ENCODE measurements at places on chromosomes 13 and 19.

DNA sequence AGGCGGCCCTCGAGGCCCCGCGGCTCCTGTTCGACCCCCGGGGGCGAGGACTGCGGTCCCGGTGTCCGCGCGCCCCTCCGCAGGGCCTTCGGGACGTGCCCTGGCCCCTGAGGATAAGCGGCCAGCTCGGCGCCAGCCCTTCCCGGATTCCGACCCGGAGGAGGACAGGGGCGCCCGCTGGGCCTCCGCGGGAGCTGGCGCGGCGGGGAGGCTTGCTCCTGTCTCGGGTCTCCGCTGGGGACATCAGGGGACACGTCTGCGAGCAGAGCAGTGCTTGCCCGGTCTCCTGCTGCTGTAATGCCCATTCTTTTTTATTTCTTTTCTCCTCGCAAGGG, 829 bp downstream of the B3GLCT start:
- peak; percentile 9 for DNase-seq

DNA sequence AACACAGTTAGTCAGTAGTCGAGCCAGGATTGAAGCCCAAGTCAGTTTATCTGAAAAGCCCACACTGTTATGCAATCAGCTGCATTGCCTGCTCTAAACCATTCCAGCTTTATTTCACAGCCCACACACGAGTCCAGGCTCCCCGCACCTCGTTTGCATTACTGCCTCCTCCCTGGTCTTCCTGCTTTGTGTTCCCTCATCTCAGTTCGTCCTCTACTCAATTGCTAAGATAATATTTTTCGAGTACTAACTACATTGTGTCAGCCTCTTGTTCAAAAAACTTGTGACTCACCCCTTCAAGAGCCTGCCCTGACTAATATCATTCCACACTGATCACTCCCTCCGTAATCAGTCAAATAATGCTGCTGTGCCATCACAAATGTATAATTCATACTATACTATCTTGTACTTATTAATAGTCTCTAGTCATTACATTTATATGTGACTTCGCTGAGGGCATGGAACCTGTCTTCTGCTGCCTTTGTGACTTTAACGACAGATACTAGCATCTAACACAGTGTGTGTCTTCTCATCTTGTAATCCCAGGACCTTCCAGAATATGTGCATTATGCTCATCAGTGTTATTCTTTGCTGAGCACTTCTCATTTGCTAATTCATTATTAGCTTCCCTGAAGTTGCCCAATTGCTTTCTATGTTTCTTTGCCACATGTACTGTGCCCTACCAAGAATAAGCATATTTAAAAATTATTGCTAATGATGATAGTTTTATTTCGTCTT, 26.2 kb upstream of the WDFY2 start:
- no peak for DNase-seq

DNA sequence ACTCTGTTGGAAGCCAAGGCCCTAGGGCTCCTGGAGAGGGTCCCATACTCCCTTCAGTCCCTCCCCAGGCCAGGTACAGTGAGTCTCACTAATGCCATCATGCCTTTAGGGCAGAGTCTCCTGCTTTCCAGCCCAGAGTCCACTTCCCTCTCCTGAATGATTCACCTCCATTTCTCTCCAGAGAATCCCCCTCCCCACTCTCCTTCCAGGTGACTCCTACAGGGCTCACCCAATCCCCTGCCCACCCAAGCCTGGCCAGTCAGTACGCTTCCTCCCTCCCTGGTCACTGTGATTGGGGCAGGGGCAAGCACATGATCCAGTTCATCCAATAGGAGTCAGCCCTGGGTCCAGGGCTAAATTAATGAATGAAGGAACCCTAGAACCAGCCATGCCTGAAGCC, 35.0 kb upstream of the PNMA8B start:
- DNase-seq: no peak

DNA sequence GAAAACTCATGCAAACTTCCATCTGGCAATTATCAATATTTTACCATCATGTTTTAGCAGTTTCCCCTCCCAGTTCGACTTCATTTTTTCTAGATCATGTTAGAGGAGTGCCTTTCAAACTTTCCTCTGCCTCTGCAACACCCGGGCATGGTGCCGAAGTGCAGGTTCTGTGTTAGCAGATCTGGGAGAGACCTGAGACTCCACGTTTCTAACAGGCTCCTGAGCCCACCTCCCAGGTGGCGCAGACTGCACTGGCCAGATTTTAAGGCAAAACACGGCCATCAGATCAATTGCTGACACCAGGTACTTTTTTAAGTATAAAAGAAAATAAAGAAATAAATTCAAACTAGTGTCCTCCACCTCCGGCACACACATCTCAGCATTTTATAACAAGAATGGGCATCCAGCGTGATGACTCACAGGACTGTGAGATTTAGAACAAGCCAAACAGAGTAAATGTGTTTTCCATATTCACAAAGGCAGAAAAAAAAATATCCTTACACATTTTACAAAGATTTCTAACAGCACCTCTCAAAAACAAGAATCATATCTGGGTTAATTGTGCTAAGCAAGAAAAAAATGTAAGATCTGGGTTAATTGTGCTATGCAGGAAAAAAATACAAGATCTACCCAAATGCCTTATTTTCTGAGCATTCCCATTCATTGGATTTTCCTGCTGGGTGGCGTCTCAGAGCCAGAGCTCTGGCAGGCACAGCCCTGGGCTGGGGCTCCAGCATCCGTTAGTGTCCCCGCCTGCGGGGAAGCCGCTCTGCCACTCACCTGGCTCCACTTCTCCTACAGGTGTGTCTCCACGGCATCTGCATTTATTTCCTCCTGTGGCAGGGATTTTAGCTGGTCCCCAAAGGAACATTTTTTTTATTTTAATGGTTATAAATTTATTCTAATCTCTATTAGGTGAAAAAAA, 127.9 kb upstream of the SOX1 start:
- no peak for DNase-seq

- DNase-seq: no peak
Measured at GRCh38 chr19:50722201-50723013, 757 bp upstream of the CLEC11A start.

DNA sequence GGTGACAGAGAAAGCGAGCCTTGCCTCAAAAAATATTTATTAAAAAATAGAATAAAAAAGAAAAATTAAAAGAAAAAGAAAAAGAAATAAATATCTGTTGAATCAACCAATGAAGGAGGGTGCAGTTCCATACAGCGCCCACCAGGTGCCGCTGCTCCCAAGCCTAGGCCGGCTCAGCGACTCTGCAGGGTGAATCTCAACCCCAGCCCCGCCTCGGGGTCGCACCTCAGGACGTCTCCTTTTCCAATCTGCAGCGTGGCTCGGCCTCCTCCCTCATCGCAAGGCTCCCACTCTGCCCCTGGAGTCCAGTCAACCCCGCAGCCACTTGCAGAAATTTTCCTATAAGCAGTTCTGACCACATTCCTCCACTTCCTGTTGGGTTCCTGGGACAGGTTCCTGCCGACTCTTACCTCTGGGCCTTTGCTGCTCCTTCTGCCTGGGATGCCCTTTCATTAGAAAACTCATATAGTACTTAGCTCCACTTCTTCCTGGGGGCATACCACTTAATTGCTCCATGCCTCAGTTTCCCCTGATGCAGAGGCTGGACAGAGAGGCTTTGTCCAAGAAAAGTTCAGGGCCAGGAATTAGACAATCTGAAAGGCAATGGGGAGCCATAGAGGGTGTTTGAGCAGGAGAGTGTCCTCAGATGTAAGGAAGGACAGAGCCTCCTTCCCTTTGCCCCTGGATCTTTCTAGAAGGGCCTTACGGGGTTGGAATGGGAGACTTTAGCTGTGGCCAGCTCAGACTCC, 24.3 kb downstream of the NFILZ start:
- peak; percentile 51 for DNase-seq

- no peak for DNase-seq
Measured at GRCh38 chr13:41065078-41065477, 3.8 kb downstream of the WBP4 start.

GRCh38 chr19:37928527-37929286, 21.7 kb downstream of the SIPA1L3 start:
- no peak for DNase-seq

GRCh38 chr13:33111414-33112110, 95.3 kb downstream of the KL start:
- no peak for DNase-seq

DNA sequence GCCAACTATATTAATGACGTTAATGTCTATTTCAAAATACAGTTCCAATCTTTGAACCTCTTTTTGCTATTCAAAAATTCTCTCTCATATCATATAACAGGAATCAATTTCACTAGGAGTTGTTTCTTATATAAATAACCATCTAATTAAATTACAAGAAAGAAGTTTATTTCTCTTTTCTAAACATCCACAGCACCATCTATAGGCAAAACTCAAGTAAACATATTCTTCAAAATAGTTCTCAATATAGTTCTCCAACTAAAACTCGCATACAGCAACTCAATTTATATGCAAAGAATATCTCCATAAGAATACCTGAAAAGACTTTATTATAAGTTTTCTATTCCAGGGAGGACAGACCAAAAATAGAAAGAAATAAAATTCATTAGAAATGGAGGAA, 65.6 kb downstream of the RBM26 start:
- DNase-seq: no peak

GRCh38 chr13:35718084-35718483, 241.6 kb upstream of the MAB21L1 start:
- DNase-seq: no peak

GRCh38 chr19:16969135-16969534, 57.5 kb downstream of the CPAMD8 start:
- DNase-seq: no peak

- no peak for DNase-seq
Measured at GRCh38 chr13:98187155-98187964, 10.3 kb upstream of the RNF113B start.

- DNase-seq: no peak
Measured at GRCh38 chr13:76286178-76286577, 600.0 kb downstream of the KCTD12 start.

- no peak for DNase-seq
Measured at GRCh38 chr13:19607523-19608078, 25.9 kb upstream of the MPHOSPH8 start.

- no peak for DNase-seq
Measured at GRCh38 chr13:48302871-48303358, 636 bp upstream of the RB1 start.

DNA sequence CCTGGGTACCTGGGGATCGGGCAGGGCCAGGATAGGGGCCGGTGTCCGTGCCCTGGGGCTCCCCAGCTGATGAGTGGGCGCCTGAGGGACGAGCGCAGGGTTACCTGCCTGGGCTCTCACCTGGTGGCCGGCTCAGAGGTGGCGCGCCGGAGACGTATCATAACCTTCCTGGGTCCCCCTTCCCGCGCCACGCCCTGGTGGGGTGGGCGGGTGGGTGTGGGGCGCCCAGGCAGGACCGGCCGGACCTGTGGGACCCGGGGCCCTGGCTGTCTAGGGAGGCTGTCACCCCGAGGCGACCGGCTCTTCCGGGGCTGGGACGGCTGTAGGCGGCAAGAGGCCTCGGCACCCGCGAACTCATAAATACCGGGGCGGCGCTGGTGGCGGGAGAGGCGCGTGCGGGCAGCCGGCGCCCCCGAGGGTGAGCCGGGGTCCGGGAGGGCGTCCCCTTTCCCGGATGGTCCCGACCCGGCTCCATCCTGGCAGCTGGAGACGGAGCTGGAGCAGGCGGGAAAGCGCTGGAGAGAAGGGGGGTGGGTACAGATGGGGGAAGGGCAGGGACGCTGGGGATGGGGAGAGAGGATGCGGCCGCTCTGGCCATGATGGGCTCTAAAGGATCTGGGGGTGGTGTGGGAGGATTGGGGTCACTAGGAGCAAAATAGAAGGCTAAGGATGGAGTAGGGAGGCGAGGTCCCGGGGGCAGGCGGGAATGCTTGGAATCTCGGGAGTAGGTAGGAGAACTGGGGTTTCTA, at the start of gene ACP7:
TSS of gene ACP7 (plus strand) at position 386 of the 749 bp plus-strand sequence. CDS start 902 bp downstream, outside the sequence.
- DNase-seq: no peak

DNA sequence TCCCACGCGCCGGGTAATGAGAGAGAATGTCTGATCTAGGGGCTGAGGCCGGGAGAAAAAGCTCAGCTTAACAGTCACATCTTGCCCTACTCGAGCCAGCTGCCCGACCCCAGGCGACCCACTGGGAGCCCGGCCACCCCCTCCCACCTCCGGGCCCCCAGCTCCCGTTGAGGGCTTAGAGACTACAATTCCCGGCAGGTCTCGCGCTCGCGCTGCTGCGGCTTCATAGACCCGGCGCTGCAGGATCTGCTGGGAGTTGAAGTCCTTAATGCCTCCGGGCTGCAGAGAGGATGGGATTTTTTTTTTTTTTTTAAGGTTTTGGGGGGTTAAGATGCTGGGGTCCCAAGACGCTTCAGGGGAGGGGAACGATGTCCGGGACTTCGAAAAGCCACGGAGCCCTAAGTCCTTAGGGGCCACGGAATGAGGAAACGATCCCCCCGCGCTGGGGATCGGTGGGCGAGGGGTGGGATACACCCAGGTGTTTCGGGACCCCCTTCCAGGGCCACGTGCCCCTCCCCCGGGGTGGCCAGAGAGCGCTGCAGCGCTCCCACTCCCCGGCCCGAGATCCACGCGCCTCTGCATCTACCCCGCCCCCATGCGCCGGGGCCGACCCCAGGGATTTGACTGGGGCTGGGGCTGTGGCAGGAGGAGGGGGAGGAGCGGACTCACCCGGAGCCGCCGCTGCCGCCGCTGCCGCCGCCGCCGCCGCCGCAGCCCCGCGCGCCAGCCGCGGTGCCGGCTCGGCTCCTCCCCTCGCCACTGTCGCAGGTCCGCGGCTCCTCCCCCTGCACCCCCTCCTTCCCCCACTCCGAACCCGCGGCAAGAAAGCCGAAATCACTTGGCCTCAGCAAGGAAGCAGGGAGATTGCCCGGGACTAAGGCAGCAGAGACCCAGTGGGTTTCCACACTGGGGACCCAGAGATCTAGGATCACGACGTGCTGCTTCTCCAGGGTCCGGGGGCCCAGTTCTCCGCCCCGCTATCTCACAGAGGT, at the start of gene SYT3:
TSS of gene SYT3 (minus strand) at position 761 of the 992 bp plus-strand sequence. CDS start 2,470 bp downstream, outside the sequence.
- no peak for DNase-seq

DNA sequence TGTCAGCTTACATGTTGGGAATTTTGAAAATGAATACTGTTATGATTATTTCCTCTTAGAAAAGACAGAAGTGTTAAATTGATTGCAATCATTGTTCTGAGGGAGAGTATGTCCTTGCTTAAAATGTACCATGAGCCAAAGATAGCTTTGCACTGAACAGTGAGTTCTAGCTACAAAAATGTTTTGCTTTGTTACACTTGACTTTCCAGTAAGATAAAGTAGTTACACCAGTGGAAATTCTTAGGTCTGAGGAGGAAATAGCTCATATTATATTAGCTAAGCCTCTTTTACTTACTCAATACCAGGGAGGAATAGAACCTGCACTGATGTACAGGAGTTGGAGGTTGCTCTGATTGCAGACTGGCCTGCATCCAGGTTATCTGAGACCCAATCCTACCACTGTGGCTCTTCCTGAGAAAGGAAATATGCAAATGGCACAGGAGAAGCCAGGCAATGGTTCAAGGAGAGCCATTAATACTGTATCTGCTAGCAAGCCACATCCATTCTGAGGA, 53.0 kb upstream of the FBXL3 start:
- DNase-seq: no peak

- no peak for DNase-seq
Measured at GRCh38 chr13:51502153-51502651, 49.4 kb upstream of the INTS6 start.

- DNase-seq: no peak
Measured at GRCh38 chr19:41425174-41426115, 1.7 kb downstream of the B3GNT8 start.

GRCh38 chr19:33303791-33304345, 1.5 kb upstream of the CEBPA start:
- DNase-seq: no peak

GRCh38 chr19:51568456-51568855, 2.6 kb upstream of the ZNF175 start:
- no peak for DNase-seq
